ENCODE measurements at places on chromosomes 4 and X. TPM values are rescaled to one million over a fixed set of nuclear protein-coding genes. Genes with fewer than 3 reads are reported as not detected.

The INPP4B gene
- 0.69 TPM for total RNA-seq

The TMEM150C gene
- total RNA-seq, result 0.06 TPM

DNA sequence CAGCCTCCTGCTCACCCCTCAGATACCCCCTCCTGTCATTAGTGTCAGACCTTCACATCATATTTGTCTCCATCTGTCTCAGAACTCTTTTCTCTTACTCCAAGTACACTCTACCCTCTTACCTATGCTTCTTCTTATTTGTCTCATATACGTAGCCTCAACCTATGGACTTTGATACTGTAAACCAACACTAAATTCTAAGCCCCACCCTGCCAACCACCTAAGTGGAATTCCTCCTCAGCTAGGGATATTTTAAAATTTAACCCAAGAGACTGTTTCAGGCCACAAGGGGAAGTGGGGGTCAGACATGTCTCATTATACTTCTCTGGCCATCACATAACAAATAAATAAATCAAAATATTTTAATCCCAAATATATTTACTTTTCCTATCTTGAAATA lies 778.1 kb upstream of the GRID2 start:
- no peak for DNase-seq

DNA sequence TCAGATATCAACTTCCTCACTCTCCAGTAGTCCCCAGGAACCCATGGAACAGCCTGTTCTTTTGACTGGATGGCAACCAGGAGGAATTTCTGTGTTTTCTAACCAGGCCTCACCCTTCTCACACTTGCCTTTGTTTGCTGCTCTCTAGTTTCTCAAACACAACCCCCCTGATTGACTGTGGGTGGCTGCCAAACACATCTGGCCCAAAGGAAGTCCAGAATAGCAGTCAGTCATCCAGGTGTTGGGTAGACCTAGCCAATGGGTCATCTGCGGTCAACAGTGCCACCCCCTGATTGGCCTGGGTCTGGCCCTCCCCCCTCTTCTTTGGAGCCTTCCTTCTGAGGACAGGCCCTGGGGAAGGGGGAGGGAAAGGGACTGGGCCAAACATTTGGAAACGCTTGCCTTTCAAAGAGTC lies 53.7 kb downstream of the MSX1 start:
- DNase-seq, result no peak

GRCh38 chr4:17310269-17310652 lies 201.6 kb downstream of the QDPR start:
- DNase-seq, result no peak
